CD8-positive, alpha-beta memory T cell (primary cell): ENCODE measurements at places on chromosomes 12 and 14. TPM values are rescaled to one million over a fixed set of nuclear protein-coding genes. Genes with fewer than 3 reads are reported as not detected.

DNA sequence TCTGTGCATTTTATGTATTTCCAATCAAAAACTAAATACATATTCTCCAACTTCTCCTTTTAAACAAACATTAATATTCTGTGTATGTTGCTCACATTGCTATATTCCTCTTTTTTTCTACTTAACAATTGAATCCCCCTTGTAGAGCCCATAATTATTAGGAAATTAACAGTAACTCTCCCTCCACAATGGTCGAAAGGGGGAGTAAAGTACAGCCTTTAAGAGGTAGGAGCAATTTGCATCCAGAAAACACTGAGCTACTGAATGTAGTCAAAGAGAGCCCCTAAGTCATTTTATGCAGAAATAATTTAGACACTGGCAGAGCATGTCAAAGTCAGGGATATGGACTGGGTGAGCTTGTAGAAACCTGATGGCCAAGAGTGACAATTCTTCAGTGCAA, 57.2 kb upstream of the SCN8A start:
- no peak for DNase-seq

GRCh38 chr14:77145975-77146740, 4.6 kb upstream of the ZDHHC22 start:
- DNase-seq, result no peak

- no peak for DNase-seq
These were observed 139.3 kb upstream of the PZP start for GRCh38 chr12:9347328-9348127.

- no peak for DNase-seq
These were observed 122.8 kb downstream of the NTF3 start for GRCh38 chr12:5554711-5555110.

DNA sequence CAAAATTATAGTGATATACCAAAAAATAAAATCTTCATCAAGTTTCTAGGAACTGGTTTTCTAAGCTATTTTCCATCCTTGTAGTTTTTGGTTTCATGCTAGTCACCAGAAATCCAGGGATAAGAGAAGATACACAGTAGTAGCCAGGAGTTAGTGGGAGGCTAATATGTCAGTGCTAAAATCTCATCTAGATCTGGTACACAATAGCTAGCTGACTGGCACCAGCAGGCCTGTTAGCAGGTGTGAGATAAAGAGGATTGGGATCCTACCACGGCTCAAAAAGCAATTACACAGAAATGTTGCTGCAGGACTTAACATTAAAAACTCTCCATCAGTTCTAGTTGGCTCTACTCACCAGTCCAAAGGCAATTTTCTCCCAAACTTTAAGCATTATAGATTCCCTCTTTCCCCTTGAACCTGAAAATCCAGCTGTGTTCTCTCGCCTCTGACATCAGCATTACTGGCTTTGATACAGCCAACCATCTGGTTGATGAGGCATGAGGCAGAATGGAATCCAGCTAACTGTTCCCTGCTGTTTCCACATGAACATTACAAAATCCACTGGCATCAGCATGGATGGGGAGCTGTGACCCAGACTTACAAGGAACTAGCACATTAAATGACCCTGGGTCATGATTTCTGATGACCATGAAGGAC, 41.8 kb upstream of the CCDC196 start:
- no peak for DNase-seq

DNA sequence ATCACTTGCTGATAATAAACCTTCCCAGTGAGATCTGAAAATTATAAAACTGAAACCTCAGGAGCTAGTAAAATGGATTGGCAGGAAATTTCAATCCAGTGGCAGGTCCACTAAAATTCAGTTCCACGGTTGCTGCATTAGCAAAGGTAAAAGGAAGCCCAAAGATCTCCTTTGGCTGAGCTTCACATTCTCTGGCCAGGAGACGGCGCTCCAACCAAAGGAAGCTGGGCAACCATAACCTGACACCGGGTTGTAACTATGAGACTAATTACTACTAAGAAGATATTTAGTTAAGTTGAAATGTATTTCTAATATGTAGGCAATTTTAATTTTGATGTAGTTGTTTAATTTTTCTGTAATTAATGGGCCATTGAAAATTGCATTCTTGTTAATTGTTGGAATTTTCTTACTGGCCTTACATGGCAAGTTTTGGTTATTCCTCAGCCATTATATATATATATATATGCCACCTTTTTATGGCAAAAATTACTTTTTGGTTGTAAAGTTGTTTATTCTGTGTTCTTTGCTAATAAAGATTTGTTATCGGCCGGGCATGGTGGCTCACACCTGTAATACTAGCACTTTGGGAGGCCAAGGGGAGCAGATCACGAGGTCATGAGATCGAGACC, 17.0 kb downstream of the OR8S1 start:
- peak; percentile 17 for DNase-seq

The MANSC1 gene
- 0.31 TPM for total RNA-seq

The BATF gene
- 165 TPM for total RNA-seq

The DTX1 gene
- total RNA-seq, result 2.2 TPM
